NCI-H526 treated with DMSO at 0.1 percent for 48 hours (cell line): ENCODE measurements at places on chromosomes 1 and 21.

DNA sequence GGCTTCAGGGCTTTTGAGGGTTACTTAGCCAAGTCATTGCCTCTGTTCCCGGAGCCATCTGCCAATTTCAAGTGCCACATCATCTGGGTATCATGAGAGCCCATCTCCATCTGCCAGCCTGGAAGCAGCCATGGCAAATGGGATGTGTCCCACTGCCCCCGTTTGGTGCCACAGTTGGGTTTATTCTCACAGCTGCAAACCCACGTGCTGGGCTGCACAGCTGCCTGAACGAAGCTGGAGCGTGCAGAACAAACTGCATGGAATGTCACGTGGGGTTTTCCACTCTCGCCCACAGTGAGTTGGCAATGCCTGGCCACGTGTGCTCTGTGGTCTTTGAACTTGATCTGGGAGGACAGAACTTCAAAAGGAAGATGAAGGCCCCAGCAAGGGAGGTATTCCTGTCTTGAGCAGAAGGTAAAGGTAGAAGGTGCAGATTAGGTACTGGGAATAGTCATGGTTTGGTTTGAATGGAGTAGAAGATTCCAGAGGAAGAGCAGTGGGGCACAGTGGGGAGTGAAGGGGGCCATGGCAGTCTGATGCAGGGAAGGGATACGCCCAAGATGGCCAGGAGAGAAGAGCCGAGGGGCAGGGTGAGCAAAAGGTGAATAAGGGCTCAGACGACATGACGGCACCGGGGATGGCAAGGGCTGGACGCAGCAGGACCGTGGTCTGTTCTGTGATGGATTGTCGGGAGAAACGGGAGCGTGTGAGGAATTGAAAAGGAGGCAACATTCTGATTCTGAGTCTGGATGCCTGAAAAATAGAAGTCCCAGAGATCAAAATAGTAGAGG lies 222.0 kb downstream of the KAZN start:
- DNase-seq, result no peak

DNA sequence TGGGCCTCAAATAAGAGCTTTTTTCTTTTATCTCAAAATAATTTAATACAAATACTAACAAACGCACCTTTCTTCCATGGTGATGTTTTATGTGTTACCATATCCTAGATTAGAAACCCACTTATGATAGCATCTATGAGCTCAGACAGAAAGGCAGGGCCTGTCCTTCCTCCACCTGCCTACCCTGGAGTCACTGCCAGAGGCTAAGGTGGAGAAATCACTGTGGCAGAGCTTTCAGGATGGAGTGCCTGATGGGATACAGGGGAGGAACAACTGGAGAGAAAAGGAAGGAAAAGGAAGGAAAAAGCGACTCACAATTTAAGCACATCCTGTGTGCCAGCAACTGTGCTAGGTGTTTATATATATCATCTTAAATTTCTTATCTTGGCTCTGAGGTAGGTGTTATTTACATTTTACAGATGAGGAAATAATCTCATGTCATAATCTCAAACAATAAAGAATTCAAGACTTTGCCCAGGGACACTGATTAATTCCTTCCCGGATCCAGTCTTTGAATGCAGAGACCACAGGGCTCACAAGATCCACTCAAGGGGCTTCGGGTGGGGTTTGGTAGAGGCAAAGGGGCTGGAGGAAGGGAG lies 45.4 kb downstream of the RCAN1 start:
- DNase-seq, result no peak

DNA sequence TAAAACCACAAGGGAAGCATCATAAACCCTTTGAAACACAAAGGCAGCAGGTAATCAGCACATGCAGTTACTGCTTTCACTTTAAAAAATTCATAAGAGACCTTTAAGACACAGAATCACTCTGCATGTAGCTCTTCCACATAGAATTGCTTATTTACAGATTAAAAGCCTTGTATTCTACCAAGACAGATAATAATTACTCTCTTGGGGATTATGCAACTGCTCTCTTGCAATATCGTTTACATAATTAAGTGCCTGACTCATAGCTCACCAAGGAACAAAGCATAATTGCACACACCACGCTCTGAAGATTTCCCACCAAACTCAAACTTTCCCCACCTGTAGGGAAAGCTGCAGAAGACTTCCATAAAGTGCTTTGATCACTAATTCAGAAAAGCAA lies 87.9 kb downstream of the VAV3 start:
- no peak for DNase-seq

DNA sequence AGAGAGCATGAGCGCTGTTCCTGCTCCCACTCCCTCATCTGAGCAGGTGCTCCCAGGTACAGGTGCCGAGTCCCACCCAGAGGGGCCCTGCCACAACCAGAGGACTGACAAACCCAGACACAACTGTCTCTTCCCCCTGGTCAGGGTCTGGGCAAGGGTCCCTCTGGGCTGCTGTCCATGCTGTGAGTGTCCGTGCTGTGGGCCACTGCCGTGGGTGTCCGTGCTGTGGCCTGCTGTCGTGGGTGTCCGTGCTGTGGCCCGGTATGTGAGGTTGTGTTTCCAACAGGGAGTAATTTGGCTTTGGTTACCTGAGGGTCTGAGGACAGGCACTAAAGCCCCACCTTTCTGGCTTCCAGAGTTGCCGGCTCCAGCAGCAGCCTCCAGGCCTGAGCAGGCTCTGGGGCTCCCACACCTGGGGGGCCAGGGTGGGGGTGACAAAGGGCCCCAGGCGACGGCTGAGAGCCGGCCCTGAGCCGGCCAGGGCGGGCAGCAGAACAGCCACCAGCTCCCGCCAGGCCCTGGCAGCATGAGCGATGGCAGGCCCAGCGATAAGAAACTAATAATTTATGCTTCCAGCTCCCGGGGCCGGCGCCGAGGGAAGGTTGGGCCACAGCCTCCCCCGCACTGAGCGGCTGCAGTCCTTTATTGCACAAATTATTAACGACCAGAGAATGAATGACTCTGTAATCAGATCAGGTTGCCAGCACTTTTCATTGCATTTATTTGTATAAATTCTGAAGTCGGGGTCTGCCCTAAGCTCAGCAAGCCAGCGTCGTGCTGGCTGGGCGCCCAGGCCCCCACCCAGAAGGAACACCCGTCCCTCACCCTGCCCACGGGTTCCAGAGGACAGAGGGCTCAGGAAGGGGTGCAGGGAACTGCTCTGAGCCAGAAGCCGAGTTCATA lies 7.3 kb upstream of the SAMD11 start:
- peak; percentile 63 for DNase-seq

DNA sequence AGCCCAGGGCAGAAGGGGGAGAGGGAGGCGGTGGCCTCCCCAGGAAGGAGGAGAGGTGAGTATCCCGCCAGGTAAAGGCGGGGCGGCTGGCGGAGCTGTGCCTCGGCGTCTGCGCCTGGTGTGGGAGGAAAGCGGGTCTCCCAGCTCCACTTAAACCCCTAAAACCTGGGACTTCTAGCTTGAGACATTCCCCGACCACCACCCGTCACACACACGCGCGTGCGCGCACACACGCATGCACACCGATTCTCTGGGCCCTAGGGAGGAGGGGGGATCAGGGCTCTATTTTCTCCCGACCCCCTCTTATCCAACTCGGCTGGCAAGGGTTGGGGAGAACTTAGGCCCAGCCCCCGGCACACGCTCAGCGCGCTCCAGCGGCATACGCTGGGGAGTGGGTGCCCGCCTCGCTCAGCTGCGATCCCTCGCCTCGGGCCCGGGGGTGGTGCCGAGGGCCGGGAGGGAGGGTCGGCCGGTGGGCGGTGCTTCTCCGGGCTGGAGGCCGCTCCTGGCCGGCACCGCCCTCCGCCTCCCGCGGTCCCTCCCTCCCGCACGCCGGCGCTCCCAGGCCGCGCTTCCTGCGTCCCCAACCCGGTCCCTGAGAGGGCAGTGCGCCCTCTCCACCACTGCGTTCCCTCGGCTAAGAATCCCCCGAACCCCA lies at the start of gene TMEM51:
Gene TMEM51, plus strand, starts transcription at position 564 of the 658 bp plus-strand sequence. CDS start 61,341 bp downstream, outside the sequence.
- peak; percentile 72 for DNase-seq

DNA sequence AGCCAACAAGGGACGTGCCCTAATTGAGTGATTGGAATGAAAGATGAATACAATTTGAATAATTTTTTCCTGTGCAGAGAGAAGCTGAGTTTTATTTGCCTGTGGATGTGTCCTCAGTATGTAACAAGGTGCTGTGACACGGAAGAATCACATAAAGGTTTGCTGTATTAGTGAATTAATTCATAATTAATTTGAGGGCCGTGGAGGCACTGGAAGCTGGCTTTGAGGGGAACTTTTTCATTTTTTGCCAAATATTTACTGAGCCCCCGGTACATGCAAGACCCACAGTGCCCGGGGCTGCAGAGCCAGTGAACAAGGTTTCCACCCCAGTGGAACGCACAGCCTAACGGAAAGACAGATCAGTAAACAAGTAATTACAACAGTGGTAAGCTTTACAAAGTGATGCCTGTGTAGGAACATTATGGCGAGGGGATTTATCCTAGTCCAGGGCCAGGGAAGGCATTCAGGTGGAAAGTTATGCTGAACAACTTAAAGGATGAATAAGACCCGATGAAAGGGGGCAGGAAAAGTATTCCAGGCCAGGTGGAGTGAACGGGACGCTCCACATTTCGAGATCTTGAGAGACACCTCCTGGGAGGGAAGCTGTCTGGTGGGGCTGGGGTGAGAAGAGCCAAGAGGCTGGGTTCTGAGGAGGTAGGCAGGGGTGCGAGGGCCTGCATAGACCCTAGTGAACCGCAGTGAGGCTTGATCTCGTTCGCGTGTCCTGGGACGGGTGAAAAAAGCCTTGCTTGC lies 773 bp upstream of the RCC2 start:
- DNase-seq, result no peak

DNA sequence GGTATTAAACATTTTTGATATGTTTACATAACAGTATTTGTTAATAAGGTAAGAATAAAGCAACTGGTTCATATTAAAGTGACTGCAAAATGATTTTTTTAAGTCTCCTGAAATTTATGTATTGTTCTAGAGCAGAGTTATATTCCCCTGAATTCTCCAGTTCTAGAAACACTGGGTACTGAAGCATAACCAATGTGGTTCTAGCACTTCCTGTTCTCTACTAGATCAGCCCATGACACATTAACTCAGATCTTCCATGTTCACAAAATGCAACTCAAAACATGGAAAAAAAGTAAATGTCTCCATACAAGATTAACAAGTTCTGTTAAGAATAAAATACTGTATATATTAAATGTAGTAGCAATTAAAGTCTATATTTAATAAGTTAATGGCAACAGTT lies 3.9 kb downstream of the NEGR1 start:
- no peak for DNase-seq

- no peak for DNase-seq
Measured at GRCh38 chr1:234206651-234207284, 166.5 kb upstream of the COA6 start.

DNA sequence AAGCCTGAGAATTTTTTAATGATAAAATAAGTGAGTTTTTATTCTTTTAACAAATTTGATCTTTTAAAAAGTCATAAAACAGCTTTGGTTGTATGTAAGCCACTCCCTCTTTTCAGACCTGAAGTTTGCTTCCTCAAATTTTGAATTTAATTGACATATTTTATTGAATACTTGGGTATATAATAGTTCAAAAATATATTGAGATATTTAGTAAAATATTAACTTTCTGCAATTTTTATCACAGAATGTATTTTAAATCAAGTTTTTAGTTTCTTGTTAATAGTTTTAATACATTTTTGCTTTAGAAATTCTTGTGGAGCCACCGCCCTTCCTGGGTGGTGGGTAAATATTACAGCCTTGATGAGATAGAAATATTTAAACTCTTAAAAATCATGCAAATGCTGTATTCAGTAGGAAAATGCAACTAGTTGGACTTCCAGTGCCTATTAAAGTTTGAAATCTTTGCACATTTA lies 867 bp downstream of the PTPRC start:
- DNase-seq, result no peak

DNA sequence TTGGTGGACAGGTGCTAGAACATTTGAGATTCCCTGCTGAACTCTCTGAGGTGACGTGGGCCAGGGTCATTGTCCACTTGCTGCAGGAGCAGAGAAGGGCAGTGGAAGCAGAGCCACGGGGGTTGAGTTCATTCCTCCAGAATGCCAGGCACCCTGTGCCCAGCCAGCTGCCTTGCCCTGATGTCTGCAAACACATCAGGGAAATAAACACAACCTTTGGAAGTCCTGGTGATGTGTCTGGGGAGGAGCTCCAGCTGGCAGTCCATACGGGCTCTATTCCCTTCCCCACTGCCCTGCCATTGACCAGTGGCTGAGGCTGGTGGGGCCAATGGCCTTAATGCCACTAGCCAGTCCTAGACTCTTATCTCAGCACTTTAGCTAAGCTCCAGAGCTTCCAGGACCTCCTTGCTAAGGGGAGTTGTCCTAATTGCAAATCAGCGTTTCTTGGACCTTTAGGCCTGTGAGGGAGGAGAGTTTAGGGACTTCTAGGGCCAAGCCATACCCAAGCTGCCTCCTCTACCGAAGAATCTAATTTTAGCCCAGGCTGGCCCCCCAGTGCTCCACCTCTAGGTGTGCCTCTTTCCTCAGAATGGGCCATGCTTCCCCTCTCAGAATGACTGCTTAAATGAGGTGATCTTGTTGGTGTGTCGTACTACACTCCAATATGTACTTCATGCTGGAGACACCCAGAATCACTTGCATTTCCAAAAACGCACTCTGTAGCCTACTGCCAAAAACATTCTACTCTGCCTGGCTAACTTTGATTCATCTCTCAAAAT lies 25.9 kb upstream of the MFSD2A start:
- DNase-seq, result no peak

DNA sequence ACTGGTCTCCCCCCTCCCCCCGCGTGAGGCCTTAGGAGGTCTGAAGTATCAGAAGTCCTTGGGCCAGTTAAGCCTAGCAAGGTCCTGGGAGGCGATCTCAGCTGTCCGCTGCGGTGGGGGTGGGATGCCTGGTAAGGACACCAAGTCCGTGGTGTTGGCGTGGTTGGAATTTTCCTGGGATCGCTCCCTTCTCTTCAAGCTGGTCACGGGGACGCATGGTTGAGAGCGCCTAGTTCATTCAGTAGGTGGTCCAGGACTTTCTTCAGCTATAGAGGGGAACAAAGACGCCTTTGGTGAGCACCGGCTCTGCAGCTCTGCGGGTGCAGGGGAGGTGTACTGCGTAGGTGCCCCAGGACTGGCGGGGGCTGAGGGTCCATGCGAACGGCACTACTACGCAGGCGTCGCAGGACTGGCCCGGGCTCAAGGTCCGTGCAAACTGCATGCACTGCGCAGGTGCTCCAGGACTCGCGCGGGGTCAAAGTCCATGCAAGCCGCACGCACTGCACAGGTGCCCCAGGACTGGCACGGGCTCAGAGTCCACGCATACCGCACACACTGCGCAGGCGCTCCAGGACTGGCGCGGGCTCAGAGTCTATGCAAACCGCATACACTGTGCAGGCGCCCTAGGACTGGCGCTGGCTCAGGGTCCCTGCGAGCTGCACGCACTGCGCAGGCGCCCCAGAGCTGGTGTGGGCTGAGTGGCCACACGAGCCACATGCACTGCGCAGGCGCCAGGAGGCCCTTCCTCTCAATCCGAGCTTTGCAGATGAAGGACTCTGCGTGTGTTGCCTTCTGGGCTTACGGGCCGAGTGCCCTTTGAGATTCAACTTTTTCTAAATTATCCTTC lies 36.6 kb upstream of the HMGN1 start:
- peak; percentile 56 for DNase-seq

DNA sequence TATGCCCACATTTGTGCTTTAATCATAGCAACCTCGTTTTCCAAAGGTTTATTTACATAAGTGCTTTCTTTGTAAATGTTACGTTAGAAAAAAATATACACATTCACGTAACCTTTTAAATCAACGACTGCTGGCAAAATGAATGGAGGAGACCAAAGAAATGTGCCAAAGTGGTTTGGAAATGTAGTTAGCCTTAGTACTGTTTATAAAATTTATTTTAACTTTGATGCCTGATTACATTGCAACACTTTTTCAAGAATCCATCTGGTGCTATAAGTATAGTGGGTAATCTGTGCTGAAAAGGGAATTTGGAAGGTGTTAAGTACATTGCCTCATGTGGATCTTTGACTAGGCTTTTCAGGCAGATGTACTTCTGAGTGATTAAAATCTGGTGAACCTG lies 108.9 kb downstream of the IFI44 start:
- DNase-seq, result no peak

GRCh38 chr1:25805863-25806225 lies 5.9 kb downstream of the SELENON start:
- no peak for DNase-seq
